ENCODE measurements at places on chromosomes 3 and 15.

GRCh38 chr3:152091725-152092124, 177.0 kb upstream of the MBNL1 start:
- DNase-seq = no peak

- DNase-seq = peak; percentile 34
These were observed 195.2 kb upstream of the DPPA4 start for GRCh38 chr3:109532257-109533216.

GRCh38 chr3:190197346-190197763, 76.7 kb upstream of the P3H2 start:
- peak; percentile 22 for DNase-seq

DNA sequence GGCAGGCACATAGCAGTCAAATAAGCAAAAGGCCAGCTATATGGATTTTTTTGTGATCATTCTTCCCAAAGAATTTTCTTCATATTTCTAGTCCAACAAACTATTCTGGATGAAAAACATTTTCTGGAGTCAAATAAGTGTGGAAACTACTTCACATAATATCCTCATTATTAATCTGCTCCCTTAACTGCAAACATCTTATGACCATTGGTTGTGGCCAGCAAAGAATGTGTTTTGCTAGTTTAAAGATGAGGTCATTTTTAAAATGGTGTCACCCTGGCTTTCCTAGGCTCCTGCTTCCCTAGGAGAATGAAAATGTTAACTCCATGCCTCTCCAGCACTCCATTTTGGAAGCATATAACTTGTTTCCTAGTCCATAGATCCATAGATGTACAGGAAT, 118.8 kb downstream of the SST start:
- no peak for DNase-seq

DNA sequence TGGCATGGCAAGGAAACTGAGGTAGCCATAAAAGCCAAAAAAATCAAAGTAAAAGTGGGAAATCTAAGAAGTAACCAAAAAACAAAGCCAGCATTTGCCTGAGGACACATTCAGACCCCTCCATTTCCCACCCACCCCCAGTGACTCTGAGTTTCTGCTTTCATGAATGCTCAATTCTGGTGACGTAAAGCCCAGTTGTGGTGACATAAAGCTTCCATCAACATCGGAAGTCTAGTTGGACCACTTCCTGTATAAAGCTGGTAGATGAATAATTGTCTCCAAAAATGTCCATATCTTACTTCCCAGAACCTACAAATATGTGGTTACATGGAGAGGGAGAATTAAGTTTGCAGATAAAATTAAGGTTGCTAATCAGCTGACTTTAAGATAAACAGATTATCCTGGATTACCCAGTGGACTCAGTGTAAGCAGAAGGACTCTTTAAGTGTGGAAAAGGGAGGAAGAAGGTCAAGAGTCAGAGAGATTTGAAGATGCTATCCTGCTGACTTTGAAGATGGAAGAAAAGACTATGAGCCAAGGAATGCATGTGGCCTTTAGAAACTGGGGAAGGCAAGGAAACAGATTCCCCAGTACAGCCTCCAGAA, 62.0 kb upstream of the ST3GAL6 start:
- DNase-seq = no peak

- DNase-seq = no peak
These were observed 16.6 kb downstream of the TMOD2 start for GRCh38 chr15:51768018-51768417.

DNA sequence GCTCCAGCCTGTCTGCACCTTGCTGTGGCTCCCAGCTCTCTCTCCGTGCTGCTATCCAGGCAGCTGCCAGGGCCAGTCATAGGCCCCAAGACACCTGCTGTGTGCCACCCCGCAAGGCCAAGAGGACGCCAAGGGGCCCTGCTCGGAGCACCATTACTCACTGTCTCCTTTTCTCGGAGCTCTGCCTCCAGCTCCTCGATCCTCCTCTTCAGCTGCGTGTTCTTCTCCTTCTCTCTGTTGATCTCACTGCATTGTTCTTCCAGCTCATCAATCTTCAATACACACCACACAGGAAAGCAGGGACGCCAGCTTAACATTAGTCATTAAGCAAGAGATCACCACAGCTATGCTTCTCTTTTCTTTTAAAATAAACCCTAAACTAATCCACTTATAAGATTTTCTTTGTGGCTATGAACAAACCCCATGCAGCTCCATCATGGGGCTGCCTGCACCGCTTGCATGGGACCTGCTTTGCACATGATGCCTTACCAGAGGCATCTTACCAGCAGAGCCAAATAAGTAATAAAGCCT, 42.6 kb downstream of the WHAMM start:
- DNase-seq = no peak

DNA sequence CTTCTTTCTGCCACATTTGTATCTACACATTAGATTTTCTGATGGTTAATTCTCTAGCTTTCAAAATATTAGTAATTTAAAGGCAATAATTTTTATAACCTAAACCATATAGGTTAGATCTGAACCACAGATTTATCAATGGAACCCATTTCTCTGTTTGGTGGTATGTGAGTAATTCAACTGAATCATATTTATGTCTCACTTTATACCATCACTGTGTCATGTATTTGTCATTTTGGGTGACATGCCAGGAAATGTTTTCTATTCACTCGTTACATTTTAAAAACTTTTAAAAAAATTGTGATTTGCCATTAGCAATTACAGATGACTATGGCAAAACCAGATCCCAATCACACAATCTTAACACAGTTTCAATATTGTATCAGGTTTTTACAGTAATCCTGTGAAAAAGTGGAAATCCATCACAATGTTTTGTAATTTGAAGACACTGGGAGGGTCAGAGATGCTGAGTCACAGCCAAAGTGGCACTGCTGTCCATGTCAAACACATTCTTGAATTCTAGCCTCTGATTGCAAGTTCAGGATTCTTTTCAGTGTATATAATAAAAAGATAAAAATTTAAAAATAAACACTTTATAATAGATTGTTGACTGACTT, 356.0 kb upstream of the RBMS3 start:
- DNase-seq = no peak

Measured in left renal pelvis (tissue), 4 donors.